ENCODE measurements at places on chromosomes 3 and 15.

DNA sequence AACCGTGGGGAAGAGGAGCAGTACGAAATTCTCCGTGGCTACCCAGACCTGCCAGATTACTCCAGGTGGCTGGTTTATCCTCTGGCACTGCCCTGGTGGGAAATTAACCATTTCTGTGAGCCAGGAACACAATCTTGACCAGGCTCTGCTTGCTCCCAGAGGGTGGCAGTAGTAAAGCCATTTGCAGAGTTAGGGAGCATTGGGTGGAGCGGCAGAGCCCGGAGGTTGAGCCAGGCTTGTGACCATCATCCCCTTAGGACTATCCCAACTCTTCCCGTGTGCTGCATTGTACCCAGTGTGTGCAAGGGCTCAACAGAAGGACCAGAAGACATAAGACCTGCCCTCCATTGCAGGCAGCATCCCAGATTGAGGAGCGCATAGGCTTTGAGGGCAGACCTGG is 5.3 kb downstream of the KNG1 start:
- DNase-seq = peak; percentile 6

- DNase-seq = peak; percentile 80
Measured at GRCh38 chr3:30443756-30444673, 162.4 kb upstream of the TGFBR2 start.

- DNase-seq = no peak
Measured at GRCh38 chr3:38421679-38422336, 31.9 kb upstream of the ACVR2B start.

DNA sequence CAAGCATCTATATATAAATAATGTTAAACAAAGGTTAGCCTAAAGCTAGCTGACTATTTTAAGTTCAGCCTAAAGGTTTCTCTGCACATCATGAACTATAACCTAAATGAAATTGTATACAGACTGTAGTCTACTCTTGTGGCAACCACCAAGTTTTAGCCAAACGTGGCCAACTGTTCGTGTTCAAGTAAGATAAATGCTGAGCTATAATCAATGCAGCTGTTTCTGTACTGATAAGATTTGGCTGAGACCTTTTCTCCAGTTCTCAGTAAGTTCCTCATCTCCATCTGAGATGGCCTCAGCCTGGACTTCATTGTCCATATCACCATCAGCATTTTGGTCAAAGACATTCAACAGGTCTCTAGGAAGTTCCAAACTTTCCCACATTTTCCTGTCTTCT is 43.7 kb upstream of the IGSF10 start:
- no peak for DNase-seq

- DNase-seq = no peak
Measured at GRCh38 chr3:176951586-176952292, 245.5 kb downstream of the TBL1XR1 start.

DNA sequence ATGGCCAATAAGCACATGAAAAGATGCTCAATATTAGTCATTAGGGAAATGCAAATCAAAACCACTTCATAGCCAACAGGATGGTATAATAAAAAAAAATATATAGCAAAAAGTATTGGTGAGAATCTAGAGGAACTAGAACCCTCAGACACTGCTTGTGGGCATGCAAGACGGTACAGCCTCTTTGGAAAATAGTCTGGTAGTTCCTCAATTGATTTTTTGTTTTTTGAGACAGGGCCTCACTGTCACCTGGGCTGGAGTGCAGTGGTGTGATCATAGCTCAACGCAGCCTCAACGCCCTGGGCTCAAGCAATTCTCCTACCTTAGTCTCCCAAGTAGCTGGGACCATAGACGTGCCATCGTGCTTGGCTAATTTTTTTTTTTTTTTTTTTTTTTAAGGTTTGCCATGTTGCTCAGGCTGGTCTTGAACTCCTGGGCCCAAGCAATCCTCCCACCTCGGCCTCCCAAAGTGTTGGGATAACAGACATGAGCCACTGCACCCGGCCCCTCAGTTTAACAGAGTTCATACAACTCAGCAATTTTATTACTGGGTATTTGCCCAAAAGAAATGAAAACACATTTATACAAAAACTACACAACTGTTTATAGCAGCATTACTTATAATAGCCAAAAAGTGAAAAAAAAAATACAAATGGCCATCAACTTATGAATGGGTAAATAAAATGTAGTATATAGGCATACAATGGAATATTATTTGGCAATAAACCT is 5.1 kb downstream of the PRC1 start:
- no peak for DNase-seq

- no peak for DNase-seq
Measured at GRCh38 chr3:66092175-66092995, 53.7 kb upstream of the MAGI1 start.

GRCh38 chr3:9696480-9697220 is 7.0 kb upstream of the CPNE9 start:
- no peak for DNase-seq

DNA sequence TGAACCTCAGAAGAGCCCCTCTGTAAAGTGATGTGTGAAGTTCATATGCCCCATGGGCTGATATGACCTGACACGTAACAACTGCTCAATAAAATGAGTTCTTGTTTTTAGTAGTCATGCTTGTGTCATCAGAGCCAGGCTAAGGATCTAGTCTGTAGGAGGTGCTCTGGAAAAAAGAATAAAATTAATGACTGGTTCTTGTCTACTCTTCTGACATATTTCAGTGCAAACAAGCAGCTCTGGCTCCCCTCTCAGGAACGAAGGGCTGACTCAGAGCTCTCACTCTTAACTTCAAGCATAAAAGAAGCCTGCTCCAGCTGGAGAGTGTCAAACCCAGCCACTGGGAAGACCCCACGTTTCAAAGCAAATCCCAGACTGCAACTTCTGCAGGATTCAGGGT is 77.0 kb downstream of the LRIG1 start:
- DNase-seq = peak; percentile 85

- no peak for DNase-seq
Measured at GRCh38 chr3:99570061-99570460, 68.3 kb upstream of the COL8A1 start.
